ENCODE measurements at places on chromosomes 7 and 10. TPM values are rescaled to one million over a fixed set of nuclear protein-coding genes. Genes with fewer than 3 reads are reported as not detected.

DNA sequence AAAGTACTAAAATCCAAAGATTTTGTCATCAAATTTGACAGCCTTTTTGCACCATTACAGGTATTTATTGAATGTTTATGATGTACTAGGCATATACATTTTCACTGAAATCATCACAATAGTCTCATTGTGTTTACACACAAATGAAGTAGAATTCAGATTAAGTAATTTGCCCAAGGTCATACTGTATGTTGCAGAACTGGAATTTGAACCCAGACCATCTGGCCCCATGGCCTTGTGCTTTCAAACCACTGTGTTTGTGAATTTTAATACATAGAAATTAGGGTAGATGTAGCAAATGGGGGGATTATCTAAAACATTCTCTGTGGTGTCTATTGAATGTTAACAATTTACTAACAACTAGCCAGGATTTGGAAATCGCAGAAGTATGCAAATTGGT is 94.8 kb downstream of the POLL start:
- H3K36me3 ChIP-seq = no peaks in the 10 kb centered on the region
- no peaks in the 10 kb centered on the region for H3K4me1 ChIP-seq
- no peak for DNase-seq
- no peak overlapping the region for H3K4me3 ChIP-seq
- no peak overlapping the region for H3K27ac ChIP-seq
- H3K27me3 ChIP-seq = no peaks in the 10 kb centered on the region

DNA sequence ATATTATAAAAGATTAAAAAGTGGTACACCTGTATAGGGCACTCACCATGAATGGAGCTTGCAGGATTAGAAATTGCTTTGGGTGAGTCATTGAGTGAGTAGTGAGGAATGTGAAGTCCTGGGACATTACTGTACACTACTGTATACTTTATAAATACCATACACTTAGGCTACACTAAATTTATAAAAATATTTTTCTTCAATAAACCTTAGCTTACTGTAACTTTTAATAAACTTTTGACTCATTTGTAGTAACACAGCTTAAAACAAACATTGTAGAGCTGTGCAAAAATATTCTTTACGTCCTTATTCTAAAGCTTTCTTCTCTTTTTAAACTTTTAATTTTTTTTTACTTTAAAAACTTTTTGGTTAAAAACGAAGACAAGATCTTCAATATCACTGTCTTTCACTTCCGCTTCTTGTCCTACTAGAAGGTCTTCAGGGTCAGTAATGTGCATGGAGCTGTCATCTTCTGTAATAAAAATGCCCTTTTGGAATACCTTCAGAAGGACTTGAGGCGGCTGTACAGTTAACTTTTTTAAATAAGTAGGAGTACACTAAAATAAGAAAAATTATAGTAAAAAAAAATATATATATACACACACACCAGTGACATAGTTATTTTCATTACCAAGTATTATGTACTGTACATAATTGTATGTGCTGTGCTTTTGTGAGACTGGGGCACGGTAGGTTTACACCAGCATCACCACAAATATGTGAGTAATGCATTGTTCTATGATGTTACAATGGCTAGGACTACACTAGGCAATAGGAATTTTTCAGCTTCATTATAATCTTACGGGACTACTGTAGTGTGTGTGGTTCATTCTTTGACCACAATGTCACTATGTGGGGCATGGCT is 3.5 kb downstream of the STK31 start:
- H3K4me3 ChIP-seq = no peak overlapping the region
- no peaks in the 10 kb centered on the region for H3K36me3 ChIP-seq
- no peak overlapping the region for H3K27ac ChIP-seq
- peaks cover 2% of the 10 kb centered on the region for H3K27me3 ChIP-seq

DNA sequence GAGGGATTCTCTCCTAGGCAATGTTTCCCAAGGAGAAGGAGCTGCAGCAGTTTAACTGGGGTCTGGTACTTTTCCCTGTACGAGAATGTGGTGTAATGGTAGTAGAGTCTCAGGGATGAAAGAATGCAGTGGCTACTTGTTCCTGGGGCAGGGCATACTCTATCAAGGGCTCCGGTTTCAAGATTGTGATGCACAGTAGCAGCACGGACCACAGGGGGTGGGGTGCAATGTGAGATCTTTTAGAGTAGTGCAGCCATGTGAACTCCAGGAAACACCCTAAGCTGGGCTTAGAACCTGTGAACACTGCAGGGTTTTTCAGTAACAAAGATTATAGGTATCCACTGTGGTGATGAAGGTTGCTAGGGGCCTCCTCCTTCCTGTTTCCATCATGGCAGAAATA is 903.9 kb downstream of the NRG3 start:
- H3K4me1 ChIP-seq = no peaks in the 10 kb centered on the region
- no peaks in the 10 kb centered on the region for H3K27me3 ChIP-seq
- H3K4me3 ChIP-seq = no peak overlapping the region
- H3K27ac ChIP-seq = no peak overlapping the region
- DNase-seq = no peak
- no peaks in the 10 kb centered on the region for H3K36me3 ChIP-seq

DNA sequence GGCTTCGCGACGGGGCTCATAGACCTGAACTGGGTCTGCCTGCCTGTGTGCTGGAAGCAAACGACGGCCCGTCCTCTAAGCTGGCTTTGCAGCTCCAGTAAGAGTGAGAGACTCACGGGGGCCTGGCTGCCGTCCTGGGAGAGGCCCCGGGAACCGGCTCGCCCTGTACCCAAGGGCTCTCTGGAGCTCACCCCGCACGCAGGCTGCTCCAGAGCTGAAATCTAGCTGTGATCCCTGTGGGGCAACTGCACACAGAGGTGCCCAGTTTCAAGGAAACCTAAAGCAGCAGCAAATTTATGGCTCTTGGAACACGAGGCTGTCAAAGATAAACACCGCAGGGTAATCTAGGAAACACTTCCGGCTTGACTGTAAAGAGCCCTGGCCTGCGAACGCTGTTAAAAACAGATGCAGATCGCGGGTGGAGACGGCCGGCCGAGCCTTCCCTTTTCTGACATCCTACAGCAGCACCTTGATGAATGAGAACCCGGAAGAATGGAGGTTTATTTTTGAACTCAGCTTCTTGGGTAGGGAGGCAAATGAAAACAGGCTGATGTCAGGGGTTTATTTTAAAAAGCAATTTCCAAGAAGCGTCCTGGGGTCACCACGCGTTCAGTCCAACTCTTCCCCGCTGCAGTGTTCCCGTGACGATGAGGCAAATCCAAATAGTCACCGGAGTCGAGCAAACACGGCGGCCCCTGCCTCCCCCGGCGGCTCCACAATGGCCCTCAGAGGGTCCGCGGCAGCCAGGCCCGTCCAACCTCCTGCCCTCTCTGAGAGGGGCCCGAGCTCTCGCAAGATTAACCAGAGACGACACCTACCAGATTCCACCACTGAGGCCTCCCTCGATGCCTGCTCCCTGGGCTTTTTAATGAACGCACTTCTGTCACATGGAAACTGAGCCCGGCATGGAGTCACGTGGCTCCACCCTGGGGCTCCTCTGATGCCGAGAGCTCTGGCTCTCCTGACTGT is 29.6 kb downstream of the AMZ1 start:
- H3K27me3 ChIP-seq = peaks cover 6% of the 10 kb centered on the region
- peak; percentile 70 for DNase-seq
- peak overlapping the region; percentile 11 for H3K4me3 ChIP-seq

DNA sequence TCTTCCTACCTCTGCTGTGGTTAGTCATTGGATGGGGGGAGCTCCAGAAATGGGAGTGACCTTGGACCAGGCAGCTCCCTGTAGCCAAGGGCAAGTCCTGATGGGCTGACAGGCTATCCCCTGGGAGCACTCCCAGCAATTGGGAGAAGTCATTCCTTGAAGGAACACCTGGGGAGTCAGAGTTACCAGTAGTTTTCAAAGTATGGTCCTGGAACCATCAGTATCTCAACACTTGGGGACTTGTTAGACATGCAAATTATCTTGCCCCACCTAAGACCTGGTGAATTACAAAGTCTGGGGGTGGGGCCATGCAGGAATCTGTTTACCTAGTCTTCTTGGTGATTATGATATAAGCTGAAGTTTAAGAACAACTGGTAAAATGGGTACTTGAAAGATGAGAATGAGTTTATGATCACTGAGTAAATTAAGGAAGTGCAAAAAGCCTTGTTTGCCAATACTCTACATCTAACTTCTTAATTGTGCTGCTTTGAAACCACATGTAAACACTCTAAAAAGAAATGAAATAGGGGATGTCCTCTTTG is 287.3 kb upstream of the LRRN3 start:
- H3K27ac ChIP-seq = no peak overlapping the region
- no peaks in the 10 kb centered on the region for H3K27me3 ChIP-seq
- no peak for DNase-seq
- no peak overlapping the region for H3K4me3 ChIP-seq
- peaks cover 9% of the 10 kb centered on the region for H3K4me1 ChIP-seq

DNA sequence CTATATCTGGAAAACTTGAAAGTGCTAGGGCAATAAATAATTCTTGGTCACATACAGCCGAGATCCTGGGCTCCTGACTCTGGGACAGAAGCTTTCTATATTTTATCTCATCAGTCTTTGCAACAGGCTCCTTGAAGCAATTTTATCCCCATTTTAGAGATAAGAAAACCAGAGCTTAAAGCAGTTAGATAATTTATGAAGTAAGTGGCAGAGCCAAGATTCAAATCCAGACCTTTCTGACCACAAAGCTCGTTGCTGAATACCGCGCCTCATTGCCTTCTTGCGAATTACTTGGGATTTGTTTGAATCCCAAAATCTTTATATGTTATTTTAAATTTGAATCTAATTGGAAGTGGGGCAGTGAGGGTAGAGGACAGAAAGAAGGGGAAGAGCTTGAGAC is 106.0 kb downstream of the TCF7L2 start:
- H3K36me3 ChIP-seq = no peaks in the 10 kb centered on the region
- DNase-seq = no peak
- peaks cover 9% of the 10 kb centered on the region for H3K27me3 ChIP-seq
- H3K4me3 ChIP-seq = no peak overlapping the region
- H3K27ac ChIP-seq = no peak overlapping the region
- H3K4me1 ChIP-seq = peaks cover 8% of the 10 kb centered on the region

GRCh38 chr7:926061-927030 is 28.1 kb downstream of the ADAP1 start:
- peaks cover 39% of the 10 kb centered on the region for H3K4me1 ChIP-seq
- no peak overlapping the region for H3K27ac ChIP-seq
- H3K36me3 ChIP-seq = no peaks in the 10 kb centered on the region
- no peak overlapping the region for H3K4me3 ChIP-seq
- no peaks in the 10 kb centered on the region for H3K27me3 ChIP-seq

DNA sequence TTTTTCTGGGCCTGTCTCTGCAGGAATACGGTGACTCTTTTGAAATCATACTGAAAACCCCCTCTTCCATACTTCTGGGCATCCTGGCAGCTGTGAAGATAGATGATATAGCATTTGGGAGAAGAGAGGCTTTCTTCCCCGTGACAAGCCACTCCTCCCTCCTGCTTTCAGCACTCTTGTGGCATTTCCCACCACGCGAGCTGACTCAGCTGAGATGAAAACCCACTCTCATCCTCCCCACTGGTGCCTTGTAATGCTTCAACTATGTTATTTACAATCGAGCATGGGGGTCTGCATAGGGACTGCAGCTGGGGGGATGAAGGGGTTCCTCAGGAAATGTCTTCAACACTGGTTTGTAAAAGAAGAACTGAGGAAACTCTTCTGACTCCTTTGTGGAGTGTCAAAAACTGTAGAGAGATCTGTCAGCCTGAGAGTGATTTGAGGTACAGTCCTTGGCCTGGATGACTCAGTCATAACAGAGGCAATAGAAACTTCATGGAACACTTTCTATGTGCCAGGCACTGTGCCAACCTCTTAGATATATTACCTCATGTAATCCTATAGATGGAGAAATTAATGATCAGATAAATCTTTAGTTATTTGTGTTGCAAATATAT is 1.7 kb upstream of the TBATA start:
- peaks cover 9% of the 10 kb centered on the region for H3K4me1 ChIP-seq
- peaks cover 2% of the 10 kb centered on the region for H3K27me3 ChIP-seq
- DNase-seq = peak; percentile 25
- H3K27ac ChIP-seq = no peak overlapping the region
- H3K36me3 ChIP-seq = no peaks in the 10 kb centered on the region

DNA sequence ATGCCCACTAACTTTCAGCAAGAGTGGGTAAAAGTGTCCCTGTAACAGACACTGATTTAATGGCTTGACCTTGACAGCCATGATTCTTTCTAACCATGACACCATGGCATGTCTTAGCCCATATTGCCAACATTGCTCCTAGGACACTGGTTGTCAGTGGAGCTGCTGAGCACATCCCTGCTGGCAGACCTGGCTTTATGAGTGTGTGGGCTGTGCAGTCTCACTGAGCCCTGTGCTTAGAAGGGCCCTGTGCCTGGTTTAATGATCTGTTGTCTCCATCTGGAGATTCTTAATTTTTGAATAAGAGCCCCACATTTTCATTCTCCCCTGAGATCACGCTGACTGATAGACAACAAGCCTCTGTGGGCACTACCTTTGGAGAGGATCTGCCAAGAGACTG is 243.1 kb upstream of the KIAA1217 start:
- H3K27ac ChIP-seq = no peak overlapping the region
- no peak overlapping the region for H3K4me3 ChIP-seq
- no peaks in the 10 kb centered on the region for H3K27me3 ChIP-seq
- H3K4me1 ChIP-seq = no peaks in the 10 kb centered on the region
- no peak for DNase-seq
- no peaks in the 10 kb centered on the region for H3K36me3 ChIP-seq

DNA sequence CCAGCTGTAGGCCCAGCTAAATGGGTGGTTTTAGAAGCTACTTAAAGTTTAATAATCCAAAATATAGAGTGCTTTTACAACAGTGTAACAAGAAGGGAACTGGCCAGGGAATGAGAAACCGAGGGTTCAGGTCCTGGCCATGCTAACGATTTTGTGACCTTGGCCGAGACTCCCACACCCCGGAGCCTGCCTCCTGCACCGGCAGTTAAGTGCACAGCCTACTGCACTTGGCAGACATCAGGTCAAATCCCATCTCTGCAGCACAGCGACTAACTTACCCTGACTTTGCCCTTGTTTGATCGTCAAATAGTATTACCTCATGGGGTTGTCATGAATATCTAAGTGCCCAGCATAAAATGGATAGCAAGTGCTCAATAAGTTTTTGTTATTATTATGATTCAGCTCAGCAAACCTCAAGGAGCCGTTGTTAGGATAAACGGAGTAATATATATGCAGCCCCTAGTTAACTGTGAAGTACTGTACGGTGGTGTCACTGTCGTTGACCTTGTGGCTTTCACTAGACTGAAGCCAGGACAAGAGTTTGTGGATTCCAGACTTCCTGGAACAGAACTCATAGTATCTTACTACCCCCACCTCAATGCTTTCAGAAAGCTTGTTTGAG is 35.5 kb downstream of the LYZL1 start:
- no peaks in the 10 kb centered on the region for H3K4me1 ChIP-seq
- no peak overlapping the region for H3K27ac ChIP-seq
- no peak overlapping the region for H3K4me3 ChIP-seq
- no peak for DNase-seq
- H3K36me3 ChIP-seq = no peaks in the 10 kb centered on the region

The SFMBT2 gene
- total RNA-seq = 20.0 TPM

The DLG5 gene
- total RNA-seq = 3.3 TPM

The KAZALD1 gene
- 0.62 TPM for total RNA-seq

The GAD2 gene
- not detected for total RNA-seq

All from activated naive CD4-positive, alpha-beta T cell treated with anti-CD3 and anti-CD28 coated beads for 36 hours (primary cell).